Brain (organoid and tissue), 16 donors: ENCODE measurements at places on chromosomes 3 and 15.

DNA sequence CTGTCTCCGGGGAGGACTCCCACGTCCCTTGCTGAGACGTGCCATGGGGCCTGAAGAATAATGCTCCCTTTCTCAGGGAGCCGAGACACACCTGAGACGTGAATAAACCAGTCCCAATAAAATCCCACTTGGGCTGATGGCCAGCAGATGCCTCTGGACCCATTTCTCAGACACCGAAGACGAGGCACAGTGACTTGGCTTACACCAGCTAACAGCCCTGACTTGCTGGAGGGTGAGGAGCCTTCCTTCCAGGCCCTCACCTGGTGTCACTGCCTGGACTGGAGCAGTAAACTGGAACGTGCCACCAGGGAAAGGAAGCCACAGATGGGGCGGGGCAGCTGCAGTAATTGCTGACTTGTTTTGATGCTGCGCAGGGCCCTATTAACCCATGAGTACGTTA is 189.7 kb downstream of the PDZRN3 start:
- DNase-seq, result no peak

DNA sequence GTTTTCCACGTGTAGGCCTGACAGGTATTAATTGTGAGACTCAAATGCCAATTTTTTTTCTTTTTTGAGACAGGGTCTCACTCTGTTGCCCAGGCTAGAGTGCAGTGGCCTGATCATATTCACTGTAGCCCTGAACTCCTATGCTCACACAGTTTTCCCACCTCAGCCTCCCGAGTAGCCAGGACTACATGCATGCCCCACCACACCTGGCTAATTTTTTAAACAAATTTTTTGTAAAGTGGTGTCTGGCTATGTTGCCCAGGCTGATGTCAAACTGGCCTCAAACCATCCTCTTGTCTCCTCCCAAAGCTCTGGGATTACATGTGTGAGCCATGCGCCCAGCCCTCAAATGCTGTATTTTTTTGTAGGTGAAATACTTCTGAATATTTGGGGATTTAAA is 14.0 kb downstream of the SLC25A36 start:
- no peak for DNase-seq

DNA sequence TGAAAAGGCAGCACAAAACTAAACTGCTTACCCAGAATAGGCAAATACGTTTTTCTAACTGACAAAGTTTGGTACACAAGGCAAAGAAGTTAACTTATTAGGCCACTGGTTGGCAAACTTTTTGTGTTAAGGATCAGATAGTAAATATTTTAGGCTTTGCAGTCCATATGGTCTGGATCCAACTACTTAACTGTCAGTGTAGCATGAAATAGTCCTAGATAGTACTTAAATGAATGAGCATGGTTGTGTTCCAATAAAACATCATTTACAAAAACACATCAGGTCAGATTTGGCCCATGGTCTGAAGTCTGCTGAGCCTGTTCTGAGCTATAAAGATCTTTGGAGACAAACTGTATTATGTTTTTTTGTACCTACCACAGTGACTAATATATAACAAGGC is 136.9 kb downstream of the PCCB start:
- DNase-seq, result no peak

GRCh38 chr3:78668302-78668701 is 1099.5 kb downstream of the ROBO1 start:
- DNase-seq, result no peak

DNA sequence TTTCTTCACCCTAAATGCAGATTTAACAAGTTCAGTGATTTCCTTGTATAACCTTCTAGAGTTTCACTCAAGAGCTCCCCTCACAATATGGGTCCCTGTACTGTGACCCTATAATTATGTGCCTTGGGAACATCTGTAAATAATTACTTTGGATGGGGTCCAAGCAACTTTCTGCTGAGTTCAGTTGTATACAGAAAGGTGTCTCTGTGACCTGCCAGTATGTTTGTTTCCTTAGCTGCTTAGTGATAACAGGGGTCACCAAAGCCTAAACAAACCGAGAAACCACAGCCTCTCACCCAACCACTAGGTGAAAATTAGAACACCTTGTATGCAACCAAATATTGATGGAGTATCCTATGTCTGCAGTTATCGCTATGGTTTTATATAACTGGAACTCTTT is 29.8 kb upstream of the SLC25A36 start:
- no peak for DNase-seq

- DNase-seq, result no peak
Measured at GRCh38 chr15:52493968-52494367, 34.7 kb downstream of the MYO5A start.

DNA sequence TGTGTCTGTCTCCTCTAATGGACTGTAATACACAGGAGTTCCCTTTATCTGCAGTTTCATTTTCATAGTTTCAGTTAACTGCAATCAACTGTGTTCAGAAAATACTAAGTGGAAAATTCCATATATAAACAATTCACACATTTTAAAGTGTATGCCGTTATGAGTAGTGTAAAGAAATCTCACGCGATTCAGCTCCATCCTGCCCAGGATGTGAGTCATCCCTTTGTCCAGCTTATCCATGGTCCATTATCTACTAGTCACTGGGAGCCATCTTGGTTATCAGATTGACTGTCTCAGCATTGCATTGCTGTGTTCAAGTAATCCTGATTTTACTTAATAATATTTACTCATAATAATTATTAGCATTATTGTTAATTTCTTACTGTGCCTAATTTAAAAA is 14.5 kb downstream of the ZPLD1 start:
- DNase-seq, result no peak

DNA sequence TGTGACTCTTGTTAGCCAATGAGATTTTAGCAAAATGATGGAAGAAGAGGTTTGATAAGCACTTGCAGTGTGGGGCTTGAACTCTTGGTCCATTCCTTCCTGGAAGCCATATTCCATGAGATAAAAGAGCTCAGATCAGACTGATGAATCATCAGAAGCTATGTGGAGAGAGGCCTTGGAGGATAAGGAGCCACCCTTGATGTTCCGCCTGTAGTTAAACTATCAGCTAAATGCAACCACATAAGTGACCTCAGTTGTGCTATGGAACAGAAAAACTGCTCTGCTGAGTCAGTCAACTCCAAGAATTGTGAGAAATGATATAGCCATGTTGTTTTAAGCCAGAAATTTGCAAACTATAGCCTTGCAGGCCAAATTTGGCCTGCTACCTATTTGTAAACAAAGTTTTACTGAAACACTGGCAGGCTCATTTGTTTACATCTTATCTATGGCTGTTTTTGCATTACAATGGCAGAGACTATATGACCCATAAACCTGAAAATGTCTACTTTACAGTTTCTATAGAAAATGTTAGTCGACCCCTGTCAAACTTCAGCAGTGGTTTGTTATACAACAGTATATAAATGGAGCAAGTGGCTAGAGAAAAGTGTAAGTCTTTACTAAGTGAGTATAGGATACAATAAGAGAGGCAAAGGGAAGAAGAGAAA is 27.6 kb upstream of the GAP43 start:
- DNase-seq, result no peak

GRCh38 chr15:99962006-99962561 is 228.8 kb upstream of the LYSMD4 start:
- no peak for DNase-seq
